T-helper 1 cell (primary cell): ENCODE measurements at places on chromosomes 11 and 22.

GRCh38 chr22:24128021-24128420 is 53.3 kb upstream of the SUSD2 start:
- DNase-seq: no peak

DNA sequence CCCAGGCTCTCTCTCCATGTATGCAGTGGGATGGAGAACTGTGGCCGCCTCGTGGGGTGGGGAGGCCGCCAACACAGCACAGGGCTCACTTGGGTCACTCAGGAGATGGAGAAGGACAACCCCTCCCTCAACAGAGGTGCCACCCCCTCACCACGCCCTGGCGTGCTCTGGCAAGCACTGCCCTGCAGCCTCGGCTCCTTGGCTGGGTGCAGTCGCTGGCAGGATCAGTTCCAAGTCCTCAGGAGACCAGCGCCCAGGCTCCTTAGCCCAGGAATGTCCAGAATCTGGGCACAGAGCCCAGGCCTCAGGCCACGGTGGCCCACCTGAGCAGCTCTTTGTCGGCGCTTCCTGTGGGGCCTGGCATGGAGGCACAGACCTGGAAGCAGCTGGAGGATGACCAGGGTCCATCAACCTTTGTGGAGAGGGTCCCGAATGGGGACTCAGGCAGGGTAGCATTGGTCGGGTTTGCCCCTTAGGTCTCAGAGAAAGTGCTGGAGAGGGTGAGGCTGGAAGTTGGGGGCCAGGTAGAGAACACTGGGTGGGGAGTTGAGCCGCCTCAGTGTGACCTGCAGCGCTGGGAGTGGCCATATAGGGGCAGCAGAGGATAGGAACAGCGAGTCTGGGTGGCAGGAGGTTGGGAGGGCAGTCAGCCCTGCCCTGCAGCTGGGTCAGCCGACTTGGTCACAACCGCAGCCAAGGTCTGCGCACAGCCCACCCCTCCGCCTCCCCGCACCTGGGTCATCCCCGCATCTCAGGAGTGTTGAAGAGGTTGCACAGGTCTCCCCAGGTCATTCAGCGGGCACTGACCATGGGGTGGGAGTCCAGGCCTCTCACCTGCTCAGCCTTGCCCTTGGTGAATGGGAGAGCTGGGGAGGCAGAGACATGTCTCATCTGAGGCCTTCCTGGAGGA is 8.2 kb downstream of the SUSD2 start:
- no peak for DNase-seq

- DNase-seq: no peak
These were observed 9.2 kb upstream of the PIWIL4 start for GRCh38 chr11:94557992-94558391.

- no peak for DNase-seq
These were observed 19.7 kb downstream of the CTR9 start for GRCh38 chr11:10770626-10771254.

DNA sequence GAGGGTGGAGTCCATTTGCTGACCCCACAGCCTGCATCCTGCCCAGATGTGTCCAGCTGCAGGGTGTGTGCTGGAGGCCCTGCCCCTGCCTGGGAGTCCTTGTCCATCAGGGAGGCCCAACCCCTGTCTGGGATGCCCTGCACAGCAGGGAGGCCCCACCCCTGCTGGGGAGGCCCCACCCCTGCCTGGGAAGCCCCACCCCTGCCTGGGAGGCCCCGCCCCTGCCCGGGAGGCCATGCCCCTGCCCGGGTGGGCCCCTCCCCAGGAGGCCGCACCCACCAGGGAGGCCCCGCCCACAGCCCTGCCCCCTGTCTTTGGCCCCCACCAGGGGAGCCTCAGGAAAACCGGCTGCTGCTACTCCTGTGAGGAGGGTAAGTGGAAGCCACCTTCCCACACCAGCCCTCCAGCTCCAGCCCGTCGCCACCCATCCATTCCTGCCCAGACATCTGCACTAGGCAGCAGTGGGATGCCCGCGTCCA is 37.2 kb downstream of the MUC5B start:
- DNase-seq: peak; percentile 19

- no peak for DNase-seq
These were observed 40.7 kb downstream of the CSTPP1 start for GRCh38 chr11:46977038-46977813.

DNA sequence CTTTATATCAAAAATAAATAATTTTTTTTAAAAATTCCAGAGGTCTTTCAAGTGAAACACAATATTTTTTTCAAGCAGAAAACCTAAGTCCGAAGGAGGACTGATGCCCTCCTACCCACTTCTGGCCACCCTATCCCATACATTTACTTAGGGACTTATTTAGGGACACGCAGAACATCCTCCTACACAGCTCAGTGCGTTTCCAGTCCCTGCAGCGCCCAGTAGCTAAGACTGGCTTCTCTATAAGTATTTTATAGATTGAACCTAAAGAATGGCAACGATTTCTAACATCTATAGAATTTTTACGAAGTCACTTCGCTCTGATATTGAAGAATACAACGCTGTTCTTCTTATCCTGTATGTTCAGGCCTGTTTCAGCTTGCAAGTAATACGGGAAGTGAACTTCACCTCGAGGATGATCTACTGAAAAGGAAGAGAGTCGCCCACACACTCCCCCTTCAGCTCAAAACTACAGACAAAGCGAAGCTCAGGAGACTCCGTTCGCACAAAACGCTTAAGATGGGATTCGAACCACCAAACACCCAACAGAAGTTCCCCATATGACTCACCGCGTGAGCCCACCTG is 328 bp downstream of the CHEK2 start:
- DNase-seq: no peak

DNA sequence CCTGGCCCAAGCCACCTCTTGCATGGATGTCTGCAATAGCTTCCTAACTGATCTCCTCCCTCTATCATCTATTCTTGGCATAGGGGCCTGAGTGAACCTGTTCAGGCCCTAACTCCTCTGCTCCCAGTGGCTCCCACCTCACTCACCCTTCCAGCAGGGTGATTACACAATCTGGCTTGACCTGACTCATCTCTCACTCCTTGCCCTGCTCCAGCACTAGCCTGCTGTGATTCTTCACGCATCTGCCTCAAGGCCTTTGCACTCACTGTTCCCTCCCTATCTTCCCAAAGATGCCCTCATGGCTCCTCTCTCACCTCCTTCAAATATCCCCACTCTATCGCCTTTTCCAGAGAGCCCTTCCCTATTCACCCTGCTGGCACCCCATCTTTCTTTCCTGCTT is 10.5 kb downstream of the SCN4B start:
- DNase-seq: no peak

- DNase-seq: no peak
These were observed 171.2 kb downstream of the CTTN start for GRCh38 chr11:70569618-70569890.

DNA sequence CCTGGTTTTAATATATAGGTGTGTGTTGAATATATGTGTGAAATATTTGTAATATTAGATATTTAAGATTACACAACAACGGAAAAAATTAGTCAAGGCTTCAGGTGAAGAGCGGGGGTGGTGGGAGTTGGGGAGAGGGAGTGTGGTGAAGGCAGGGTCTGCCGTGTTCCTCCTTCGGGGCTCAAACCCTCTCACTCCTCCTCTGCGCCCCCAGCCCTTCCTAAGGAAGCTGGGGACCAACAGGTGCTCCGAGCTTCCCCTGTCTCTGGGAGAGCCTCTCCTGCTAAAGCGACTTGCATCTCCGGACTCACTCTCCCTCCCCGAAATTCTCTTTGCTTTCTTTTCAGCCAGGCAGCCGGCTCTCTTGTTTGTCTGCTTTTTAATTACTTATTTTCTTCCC is 960 bp upstream of the CADM1 start:
- DNase-seq: no peak

GRCh38 chr11:132253469-132254264 is 883.3 kb downstream of the NTM start:
- DNase-seq: no peak

DNA sequence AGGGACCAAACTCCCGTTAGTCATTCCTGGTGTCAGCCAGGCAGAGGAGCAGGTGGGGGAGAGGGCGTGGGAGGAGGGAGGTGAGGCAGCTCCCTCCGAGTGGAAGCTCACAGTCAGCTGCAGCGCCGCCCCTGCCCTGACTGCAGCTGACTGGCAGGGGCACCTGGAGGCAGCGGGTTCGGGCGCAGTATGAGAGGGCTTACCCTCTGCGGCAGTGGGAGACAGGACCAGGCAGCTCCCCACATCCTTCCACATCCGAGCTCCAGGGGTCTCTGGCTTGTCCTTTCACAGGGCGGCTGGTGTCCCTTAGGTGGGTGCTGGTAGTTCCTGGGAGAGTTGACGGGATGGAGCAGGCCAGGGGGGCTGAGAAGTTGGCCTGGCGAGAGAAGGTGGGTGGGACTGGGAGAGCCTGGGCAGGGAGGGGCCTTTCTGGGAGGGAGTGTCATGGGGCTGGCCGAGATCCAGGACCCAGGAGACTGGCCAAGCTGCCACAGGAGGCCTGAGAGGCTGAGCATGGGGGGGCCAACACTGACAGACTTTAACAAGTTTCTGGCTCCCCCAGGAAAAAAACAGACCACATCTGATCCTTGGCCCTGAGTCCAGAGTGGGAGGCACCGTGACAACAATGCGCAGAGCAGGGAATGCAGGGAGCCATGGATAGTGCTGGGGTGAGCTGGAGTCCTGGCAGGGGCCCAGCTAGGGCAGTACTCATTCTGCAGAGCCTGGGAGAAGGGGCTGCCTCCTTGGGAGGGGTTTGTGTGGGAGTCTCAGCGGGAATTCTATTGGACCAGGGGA is 4.9 kb downstream of the ADORA2A start:
- no peak for DNase-seq

- DNase-seq: peak; percentile 94
These were observed at the start of gene MTCH2 for GRCh38 chr11:47642099-47642855. TSS of gene MTCH2 (minus strand) at chr11:47642559. CDS start at chr11:47642465, 94 bp downstream.

DNA sequence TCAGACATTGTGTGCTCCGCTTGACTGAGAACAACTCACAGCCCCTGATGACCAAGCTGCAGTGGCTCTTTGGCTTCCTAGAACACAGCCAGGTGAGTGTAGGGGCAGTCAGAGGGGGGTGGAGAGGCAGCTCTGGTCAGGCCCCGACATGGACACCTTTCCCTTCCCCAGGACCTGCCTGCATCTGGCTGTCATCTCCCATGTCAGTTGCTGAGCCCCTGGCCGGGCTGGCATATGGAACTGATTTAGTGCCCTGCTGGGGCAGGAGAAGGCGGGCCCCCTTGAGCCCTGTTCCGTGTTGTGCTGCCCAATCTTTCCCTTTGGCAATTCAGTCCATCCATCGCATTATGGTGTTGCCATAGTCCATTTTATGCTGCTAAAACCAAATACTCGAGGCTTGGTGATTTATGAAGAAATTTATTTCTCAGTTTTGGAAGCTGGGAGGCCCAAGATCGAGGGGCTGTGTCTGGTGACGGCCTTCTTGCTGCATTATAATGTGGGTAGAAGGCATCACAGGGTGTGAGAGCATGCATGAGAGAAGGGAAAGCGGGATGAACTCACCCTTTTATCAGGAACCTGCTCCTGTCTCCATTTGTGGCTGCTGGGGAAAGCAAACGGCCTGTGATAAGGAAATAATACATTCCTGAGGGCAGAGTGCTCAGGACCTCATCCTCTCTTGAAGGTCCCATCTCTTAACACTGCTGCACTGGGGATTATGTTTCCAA is 19.0 kb downstream of the USP35 start:
- DNase-seq: no peak

- no peak for DNase-seq
These were observed 34.9 kb upstream of the NFRKB start for GRCh38 chr11:129930296-129930695.

- DNase-seq: peak; percentile 55
These were observed 19.3 kb upstream of the FXYD2 start for GRCh38 chr11:117843666-117844484.

DNA sequence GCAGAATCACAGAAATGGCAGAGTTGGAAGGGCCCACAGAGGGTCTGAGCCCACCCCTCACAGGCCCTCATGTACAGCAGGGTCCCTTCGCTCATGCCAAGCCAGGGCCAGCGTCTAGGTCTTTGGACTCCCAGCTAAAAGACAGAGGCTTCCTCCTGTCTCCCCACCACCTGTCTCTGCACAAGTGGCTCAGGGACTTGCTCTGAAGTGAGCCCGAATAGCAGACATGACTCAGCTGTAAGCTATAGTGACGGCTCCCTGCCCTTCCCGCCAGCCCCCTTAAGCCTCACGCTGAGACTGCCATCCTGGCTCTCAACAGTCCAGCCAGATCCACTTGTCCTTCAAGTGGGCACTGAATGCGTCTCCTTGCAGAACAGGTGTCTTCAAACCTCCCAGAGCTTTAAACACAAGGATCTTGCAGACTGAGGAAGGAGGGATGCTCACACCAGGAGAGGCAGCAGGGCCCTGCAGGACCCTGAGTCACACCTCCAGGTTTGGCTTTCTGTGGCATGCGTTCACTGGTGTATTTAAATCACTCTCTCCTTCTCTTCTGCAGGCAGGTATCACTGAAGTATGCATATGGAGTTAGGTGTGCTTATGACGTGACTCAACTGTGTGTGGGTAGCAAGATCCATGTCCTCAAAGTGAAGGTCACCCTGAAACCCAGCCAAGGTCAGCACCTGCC is 154.9 kb downstream of the CACNA1I start:
- no peak for DNase-seq

DNA sequence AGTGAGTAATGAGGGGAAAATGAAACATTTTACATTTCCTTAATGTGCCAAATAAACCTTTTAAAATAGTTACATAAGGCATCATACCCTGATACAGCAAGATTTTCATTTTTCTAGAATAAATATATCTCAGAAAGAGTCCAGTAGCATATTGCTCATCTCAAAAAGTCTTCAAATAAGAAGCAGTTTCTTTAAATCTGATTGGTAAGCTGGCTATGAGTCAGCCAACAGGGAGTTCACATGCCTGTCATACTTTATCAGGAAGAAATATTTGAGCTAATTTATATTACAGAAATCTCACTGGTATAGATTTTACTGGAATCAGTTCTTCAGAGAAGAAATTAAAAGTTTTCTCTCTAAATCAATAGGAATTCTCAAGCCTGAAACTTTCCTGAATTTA is 258.1 kb downstream of the C11orf87 start:
- DNase-seq: no peak

- DNase-seq: no peak
These were observed 73.7 kb downstream of the PHF21A start for GRCh38 chr11:46047520-46047919.

- DNase-seq: peak; percentile 12
These were observed 27.5 kb upstream of the MTNR1B start for GRCh38 chr11:92941676-92942571.

GRCh38 chr22:20583471-20583922 is 76.1 kb downstream of the MED15 start:
- DNase-seq: no peak

- no peak for DNase-seq
These were observed 11.2 kb upstream of the UPK3A start for GRCh38 chr22:45273452-45274075.

GRCh38 chr11:14029440-14029839 is 66.9 kb downstream of the SPON1 start:
- no peak for DNase-seq

GRCh38 chr11:111302298-111302697 is 4.0 kb downstream of the POU2AF3 start:
- DNase-seq: no peak

DNA sequence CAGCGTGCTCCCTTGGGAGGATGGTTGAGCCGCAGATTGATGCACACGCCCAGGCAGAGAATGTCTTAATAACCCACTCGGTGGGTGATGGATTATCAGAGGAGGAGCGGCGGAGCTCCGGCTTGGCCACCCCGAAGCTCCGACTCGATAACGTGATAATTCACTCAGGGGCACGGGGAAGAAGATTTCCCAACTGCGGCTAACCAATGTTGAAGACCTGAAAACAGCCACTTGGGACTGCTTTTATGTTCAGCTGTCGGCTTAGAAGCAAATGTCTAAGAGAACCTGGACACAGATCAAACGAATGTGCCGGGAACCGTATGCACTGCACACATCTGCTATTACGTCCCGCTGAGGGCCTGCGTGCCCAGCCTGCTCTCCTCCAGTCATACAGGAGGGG is 206.8 kb upstream of the CADM1 start:
- DNase-seq: no peak
